Mucosa of descending colon (tissue), 3 donors: ENCODE measurements at places on chromosomes 5 and 9. TPM values are rescaled to one million over a fixed set of nuclear protein-coding genes. Genes with fewer than 3 reads are reported as not detected.

Gene HRCT1
- total RNA-seq: 161 TPM

Gene CARD6
- total RNA-seq: 3.5 TPM

Gene FAM169A
- total RNA-seq: 2.7 TPM

Gene IGIP
- total RNA-seq: 25.1 TPM

Gene GABRP
- not detected for total RNA-seq

Gene C5orf15
- 38.3 TPM for total RNA-seq

Gene SPATA31C1
- not detected for total RNA-seq

Gene PCA3
- not detected for total RNA-seq

Gene ARHGEF39
- 10.3 TPM for total RNA-seq

Gene TNFSF8
- total RNA-seq: 1.0 TPM

Gene KCNV2
- not detected for total RNA-seq

Gene DMRT1
- total RNA-seq: not detected

Gene SLC46A2
- total RNA-seq: 0.16 TPM

Gene PCDHB6
- total RNA-seq: 0.24 TPM

Gene STKLD1
- total RNA-seq: 1.4 TPM

Gene PTCH1
- total RNA-seq: 32.1 TPM

Gene EGFL7
- total RNA-seq: 15.9 TPM

Gene BTNL9
- total RNA-seq: 1.2 TPM

Gene AGPAT2
- total RNA-seq: 152 TPM

Gene CDK7
- 22.7 TPM for total RNA-seq

Gene CCDC69
- total RNA-seq: 23.4 TPM

Gene ORM2
- total RNA-seq: not detected

Gene GADD45G
- 6.6 TPM for total RNA-seq

Gene FBXW11
- 39.5 TPM for total RNA-seq

Gene DBH
- not detected for total RNA-seq

Gene MFAP3
- total RNA-seq: 31.5 TPM

Gene FOXD4
- 0.19 TPM for total RNA-seq

Gene TMEM215
- total RNA-seq: not detected

Gene NSG2
- 1.3 TPM for total RNA-seq

Gene SCGB3A2
- total RNA-seq: not detected

Gene MOB3B
- 34.6 TPM for total RNA-seq

Gene PCDHB2
- total RNA-seq: 5.5 TPM

Gene NEUROG1
- not detected for total RNA-seq

Gene ANKRD20A1
- 19.5 TPM for total RNA-seq

Gene GPR150
- total RNA-seq: 0.49 TPM

Gene AJM1
- 7.4 TPM for total RNA-seq

Gene CXCL14
- total RNA-seq: 61.6 TPM

Gene ADCY2
- total RNA-seq: 1.7 TPM

Gene WDR5
- 27.1 TPM for total RNA-seq

Gene PLGRKT
- total RNA-seq: 67.1 TPM

Gene IFNE
- total RNA-seq: not detected

Gene WWC1
- total RNA-seq: 17.2 TPM
